Stimulated activated CD4-positive, alpha-beta T cell treated with anti-CD3 and anti-CD28 coated beads, Interleukin-1b, Interleukin-23, amount 100 ng/mL, for 48 hours (primary cell): ENCODE measurements at places on chromosomes 2 and 18.

- no peak for DNase-seq
Observed at GRCh38 chr2:84940088-84940470, 30.9 kb upstream of the KCMF1 start.

- DNase-seq: no peak
Observed at GRCh38 chr18:46583711-46584110, 73.3 kb downstream of the LOXHD1 start.

DNA sequence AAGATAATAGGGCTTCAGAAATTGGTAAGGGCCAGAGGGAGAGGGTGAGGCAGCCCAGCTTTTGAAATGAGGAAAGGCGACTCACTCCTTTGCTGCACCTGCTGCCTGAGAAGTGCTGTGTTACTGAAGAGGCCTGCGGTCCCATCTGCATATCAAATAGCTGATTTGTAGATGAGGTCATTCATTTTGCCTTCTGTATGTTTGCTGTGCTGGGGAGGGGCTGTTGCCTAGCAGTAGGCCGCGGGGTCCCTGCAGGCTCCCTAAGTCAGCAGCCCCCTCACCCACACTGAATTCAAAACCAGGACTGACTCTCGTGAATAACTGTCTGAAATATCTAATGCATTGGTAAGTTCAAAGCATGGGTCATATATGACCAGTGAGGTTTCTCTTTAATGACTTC, 377.2 kb downstream of the SOX11 start:
- no peak for DNase-seq

DNA sequence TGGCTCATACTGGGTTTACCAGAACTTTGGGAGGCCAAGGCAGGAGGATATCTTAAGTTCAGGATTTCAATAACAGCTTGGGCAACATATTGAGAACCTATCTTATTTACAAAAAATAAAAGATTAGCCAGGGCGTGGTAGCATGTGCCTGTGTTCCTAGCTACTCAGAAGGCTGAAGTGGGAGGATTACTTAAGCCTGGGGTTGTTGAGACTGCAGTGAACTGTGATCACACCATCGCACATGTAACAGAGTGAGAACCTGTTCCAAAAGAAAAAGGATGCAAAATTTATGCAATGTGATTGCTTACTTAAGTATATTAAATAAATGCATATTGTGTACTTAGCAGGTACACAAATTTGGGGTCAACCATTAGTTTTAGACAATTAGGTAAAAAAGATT, 768.9 kb upstream of the CDH7 start:
- no peak for DNase-seq

- no peak for DNase-seq
Observed at GRCh38 chr2:30608643-30609042, 161.6 kb downstream of the LCLAT1 start.

DNA sequence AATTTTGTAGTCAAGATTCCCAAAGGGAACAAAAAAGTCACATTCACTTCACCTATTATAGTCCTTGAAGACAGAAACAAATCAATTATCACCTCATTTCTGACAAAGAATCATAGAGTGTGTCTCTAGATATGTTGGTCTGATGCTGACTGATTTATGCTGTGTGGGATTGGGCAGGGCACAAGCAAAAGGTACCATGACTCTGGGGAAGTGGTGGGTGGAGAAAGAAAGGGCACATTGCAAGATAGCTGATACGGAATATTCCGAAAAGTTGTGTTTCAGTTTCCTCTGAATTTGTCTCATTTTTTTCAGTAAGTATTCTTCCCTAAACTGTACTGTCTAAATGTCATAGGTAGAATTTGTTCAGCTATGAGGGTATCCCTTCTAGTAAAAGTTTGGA, 268.0 kb downstream of the MREG start:
- DNase-seq: peak; percentile 48
